Adipose tissue (tissue), 3 donors: ENCODE measurements at places on chromosomes 13 and 19. TPM values are rescaled to one million over a fixed set of nuclear protein-coding genes. Genes with fewer than 3 reads are reported as not detected.

IL11 gene
- 1.7 TPM for polyA plus RNA-seq

ZNF560 gene
- polyA plus RNA-seq = not detected

CYP2A7 gene
- polyA plus RNA-seq = not detected

LILRB3 gene
- polyA plus RNA-seq = 6.1 TPM

LILRA1 gene
- 1.3 TPM for polyA plus RNA-seq

SLC10A2 gene
- polyA plus RNA-seq = not detected

SIGLEC8 gene
- not detected for polyA plus RNA-seq

PTGER1 gene
- polyA plus RNA-seq = not detected

SIGLEC10 gene
- 2.1 TPM for polyA plus RNA-seq

TEX30 gene
- 8.2 TPM for polyA plus RNA-seq

CPB2 gene
- 0.14 TPM for polyA plus RNA-seq

FBXO27 gene
- 19.0 TPM for polyA plus RNA-seq

ZNF181 gene
- polyA plus RNA-seq = 9.9 TPM

NLRP11 gene
- not detected for polyA plus RNA-seq

SLITRK5 gene
- polyA plus RNA-seq = 0.07 TPM

MEDAG gene
- 152 TPM for polyA plus RNA-seq

KISS1R gene
- not detected for polyA plus RNA-seq

PDX1 gene
- 6.6 TPM for polyA plus RNA-seq

CYP4F12 gene
- 1.2 TPM for polyA plus RNA-seq

PRR20D gene
- polyA plus RNA-seq = not detected

HIF3A gene
- 9.5 TPM for polyA plus RNA-seq

STOML3 gene
- polyA plus RNA-seq = not detected

FAAP24 gene
- 0.79 TPM for polyA plus RNA-seq

ZNF793 gene
- 1.1 TPM for polyA plus RNA-seq

PABPC3 gene
- polyA plus RNA-seq = 0.22 TPM

PTPRS gene
- 16.4 TPM for polyA plus RNA-seq

CDC42EP5 gene
- 20.8 TPM for polyA plus RNA-seq

C5AR2 gene
- polyA plus RNA-seq = 0.90 TPM

KCNC3 gene
- polyA plus RNA-seq = 0.67 TPM

GPR183 gene
- polyA plus RNA-seq = 9.8 TPM

ZNF613 gene
- polyA plus RNA-seq = 3.4 TPM

MEIOSIN gene
- 0.11 TPM for polyA plus RNA-seq

CCNA1 gene
- polyA plus RNA-seq = not detected

PNMA8B gene
- 0.85 TPM for polyA plus RNA-seq

NRTN gene
- polyA plus RNA-seq = 10.4 TPM

ZNF724 gene
- 0.24 TPM for polyA plus RNA-seq

SMIM24 gene
- 1.9 TPM for polyA plus RNA-seq

DKKL1 gene
- polyA plus RNA-seq = not detected

HSH2D gene
- polyA plus RNA-seq = 4.3 TPM

CASP14 gene
- polyA plus RNA-seq = not detected

SIGLEC7 gene
- polyA plus RNA-seq = 2.3 TPM

ZFP36 gene
- 1,764 TPM for polyA plus RNA-seq

DLL3 gene
- not detected for polyA plus RNA-seq

TNFSF13B gene
- 6.2 TPM for polyA plus RNA-seq

TRMT1 gene
- 36.7 TPM for polyA plus RNA-seq

LACC1 gene
- polyA plus RNA-seq = 4.7 TPM

NDUFA11 gene
- 364 TPM for polyA plus RNA-seq

SH2D3A gene
- polyA plus RNA-seq = 14.4 TPM
